ENCODE measurements at places on chromosomes 12 and 14. TPM values are rescaled to one million over a fixed set of nuclear protein-coding genes. Genes with fewer than 3 reads are reported as not detected.

The OR11H12 gene
- polyA plus RNA-seq = not detected

GRCh38 chr14:104553166-104554087 lies 26.1 kb upstream of the C14orf180 start:
- DNase-seq = no peak

DNA sequence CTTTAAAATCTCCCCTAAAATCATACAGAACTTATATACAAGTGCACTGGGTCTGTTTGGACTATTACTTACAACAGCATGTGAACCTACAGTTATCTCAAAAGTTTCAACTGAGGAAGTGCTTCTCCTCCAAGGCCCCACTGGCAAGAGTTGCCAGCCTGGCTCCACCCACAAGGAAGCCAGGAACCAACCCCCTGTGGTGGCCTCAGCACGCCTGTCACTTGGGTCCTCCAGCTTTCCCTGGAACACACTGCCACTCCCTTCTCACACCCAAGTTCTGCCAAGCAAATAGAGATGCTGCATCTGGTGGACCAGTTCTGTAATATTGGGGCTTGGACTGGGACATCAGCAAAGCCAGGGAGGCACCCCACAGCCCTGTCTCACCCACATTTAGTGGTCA lies 115.4 kb downstream of the GCH1 start:
- DNase-seq = no peak

DNA sequence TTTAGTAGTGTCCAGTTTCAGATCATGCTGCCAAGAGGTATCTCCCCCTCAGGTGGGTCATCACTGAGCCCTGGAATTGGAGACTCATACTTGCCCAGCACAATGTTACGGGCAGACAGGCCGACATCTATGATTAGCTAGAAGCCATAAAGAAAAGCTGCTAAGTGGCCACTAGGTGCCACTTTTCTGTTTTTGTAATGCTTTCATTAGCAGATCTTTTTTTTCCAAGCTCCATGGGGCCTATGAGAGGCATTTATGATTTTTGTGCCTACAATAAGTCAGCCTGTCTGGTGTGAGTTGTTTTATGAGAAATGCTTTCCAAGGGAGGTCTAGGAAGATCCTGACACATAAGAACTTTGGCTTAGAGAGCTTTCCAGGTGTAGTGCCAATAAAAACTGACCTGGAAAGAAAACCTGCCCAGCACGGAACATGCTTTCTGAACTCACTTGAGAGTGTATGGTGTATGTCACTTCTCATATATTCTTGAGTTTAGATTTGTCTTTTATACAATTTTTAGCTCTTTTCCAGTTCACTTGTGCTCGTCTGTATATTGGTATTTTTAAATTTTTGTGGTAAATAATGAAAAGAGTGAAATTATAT lies 21.8 kb upstream of the SMCO2 start:
- peak; percentile 48 for DNase-seq

DNA sequence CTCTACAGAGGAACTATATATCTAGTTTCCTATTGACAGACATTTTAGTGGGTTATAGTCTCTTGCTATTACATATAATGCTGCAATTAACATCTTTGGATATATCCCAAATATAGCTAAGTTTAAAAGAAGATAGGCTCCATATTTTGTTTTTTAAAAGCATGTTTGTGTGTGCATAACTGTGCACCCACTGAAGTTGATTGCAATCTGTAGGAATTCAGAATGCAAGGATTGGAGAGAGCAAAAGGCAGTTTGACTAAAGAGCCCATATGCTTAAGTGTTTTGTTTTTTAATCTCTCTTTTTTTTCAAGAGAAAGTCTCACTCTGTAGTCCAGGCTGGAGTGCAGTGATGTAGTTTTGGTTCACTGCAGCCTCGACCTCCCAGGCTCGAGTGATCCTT lies 9.4 kb upstream of the ABCD4 start:
- no peak for DNase-seq

- DNase-seq = no peak
Observed at GRCh38 chr12:68356060-68356695, 24.0 kb upstream of the MDM1 start.

The CLEC7A gene
- 1.9 TPM for polyA plus RNA-seq

GRCh38 chr12:76908303-76909017 lies 29.6 kb upstream of the CSRP2 start:
- DNase-seq = no peak

DNA sequence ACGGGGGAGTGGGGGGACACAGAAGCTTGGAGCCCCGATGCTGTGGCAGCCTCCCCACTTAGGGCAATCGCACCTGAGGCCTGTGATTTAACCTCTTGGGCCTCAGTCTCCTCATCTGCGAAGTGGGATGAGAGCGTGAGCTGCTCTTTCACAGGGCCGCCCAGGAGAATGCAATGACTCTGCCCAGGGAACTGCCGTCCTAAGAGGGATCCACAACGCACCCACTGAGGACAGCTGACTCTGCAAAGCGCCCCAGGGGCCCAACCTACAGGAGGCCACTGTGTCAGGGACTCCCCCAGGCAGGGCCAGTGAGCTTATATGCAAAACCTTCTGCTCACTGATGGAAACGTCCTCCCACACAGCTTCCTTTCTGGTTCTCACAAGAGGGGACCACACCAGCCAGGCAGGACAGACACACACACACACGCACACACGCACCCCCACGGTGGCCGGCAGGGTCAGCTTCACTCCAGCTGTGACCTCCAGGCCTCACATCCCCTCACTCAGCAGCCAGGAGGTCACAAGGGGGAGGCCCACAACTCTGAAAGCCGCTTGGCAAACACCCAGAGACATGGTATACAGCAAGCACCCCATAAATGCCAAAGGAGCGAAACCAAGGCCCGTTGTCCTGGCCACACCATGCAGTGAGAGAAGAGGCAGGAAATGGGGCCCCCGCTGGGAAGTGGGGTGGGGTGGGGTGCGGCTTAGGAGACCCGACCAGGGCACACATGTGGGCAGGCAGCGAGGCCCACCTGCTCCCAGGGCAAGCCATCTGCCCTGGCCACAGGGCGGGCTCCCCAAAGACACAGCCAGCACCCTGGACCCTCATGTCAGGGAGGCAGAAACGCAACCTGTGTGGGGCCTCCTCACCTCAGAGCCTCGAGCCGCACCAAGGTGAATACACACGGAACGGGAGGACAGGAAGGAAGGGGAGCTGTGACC lies 73.3 kb downstream of the NCOR2 start:
- no peak for DNase-seq

The MYF6 gene
- polyA plus RNA-seq = 0.20 TPM

DNA sequence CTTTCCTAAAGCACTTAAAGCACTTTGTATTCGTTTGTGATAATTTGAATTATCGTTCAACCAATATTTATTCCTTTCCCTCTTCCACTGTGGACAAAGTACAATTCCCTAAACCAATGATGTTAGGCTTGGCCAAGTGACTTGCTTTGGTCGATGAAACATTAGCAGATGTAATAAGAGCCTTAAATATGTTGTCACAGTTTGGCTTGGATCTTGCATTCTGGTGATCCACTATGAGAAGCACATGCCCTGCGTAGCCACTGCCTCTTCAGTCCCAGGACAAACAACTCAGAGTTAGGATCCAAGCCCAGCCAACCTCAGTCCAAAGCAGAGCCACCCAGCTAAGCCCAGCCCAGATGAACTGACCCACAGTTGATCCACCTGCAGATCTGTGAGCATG lies 8.4 kb upstream of the C12orf75 start:
- no peak for DNase-seq

- no peak for DNase-seq
Observed at GRCh38 chr12:65882486-65882885, 58.2 kb downstream of the HMGA2 start.

The LALBA gene
- polyA plus RNA-seq = not detected

DNA sequence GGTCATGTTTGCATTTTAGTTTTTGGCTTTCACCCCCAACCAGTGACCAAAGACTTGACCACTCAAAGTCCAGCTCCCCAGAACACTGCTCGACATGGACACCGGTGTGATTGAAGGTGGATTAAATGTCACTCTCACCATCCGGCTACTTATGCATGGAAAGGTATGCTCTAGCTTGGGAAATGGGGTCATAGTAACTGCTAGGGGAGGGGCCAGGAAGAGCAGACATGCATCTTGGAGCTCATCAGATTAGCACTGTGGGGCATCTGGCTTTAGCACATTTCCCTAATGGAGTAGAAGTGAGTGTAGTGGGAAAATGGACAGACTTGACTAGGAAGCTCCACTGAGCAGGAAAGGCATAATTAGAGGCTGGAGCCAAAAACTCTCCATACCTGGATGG lies 2.8 kb downstream of the PCBP2 start:
- no peak for DNase-seq

DNA sequence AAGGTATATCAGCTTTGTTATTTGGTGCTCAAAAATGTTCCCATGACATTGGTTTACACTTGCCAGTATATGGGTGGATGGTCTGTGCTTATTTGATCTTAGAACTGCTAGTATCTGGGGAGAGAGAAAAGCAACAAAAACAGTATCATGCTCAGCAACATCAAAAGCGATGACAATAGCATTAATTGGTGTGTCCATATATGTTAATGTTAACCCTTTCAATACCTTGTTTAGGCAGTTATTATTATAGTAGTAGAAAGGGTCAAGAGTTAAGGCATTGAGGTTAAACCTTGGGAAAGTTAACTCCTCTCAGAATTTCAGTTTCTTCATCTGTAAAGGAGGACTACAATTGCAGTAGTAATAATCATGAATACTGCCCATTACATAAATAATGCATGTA lies 37.4 kb upstream of the SLC38A2 start:
- no peak for DNase-seq

DNA sequence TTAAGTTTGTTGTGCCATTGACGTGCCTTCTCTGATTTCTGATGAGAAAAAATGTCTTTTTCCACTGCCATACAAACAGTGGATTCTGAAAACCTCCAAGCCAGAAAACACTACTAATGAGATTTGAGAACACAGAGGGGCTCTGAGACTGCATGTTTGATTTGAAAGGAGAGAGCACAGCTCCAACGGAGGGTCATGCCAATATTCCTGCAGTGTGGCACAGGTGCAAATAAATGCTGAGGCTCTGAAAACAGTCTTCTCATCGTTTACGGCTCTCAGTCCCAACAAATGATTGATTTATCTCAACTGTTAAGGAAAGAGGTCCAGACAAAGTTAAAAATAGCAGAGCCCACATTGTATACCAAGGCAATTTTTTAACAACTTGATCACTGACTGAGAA lies 128.7 kb downstream of the KCNH5 start:
- no peak for DNase-seq

DNA sequence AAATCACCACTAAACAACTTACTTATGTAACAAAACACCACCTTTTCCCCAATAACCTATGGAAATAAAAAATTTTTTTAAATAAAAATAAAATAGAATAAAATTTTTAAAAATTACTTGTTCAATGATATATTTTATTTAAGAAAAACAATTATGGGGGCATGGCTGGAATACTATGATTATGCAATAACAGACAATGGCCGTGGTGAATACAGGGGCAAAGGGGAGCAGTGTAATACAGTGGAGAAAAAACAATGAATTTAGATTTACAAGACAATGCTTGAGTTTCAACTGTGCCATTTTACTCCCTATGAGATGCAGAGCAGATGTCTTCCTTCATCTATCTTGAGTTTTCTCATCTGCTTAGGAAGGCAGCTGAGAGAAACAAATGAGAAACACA lies 72.9 kb downstream of the BLTP3B start:
- no peak for DNase-seq

DNA sequence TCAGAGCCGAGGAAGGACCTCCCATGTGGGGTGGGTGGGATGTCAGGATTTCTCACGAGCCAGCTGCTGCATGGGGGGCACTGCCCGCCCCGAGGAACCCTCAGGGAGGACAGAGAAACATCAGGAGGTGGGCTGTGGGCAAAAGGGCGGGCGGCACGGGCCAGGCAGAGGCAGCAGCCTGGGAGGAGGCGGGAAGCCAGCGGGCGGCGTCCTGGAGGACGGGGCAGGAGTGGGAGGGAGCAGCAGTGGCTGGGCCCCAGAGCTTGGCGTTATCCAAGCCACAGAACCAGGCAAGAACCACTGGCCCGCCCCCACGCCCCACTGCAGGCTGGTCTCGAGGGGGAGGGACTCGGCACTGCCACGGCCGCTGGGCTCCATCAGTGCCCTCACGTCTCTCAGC lies 2.4 kb downstream of the C14orf180 start:
- no peak for DNase-seq

DNA sequence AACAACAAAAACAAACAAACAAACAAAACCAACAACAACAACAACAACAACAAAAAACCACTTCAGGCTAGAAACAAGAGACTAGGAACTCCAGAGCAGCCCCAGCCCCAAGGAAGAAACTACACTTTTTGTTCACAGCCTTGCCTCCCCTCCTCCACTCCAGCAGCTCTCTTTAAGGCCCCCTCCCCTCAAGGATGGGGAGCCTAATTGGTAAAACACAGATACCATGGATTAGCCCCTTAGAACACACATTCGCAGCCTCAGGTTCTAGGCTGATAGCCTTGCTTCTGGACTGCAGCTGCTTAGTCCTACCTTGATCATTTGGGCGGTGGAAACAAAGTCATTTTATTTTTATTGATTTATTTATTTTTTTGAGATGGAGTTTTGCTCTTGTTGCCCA lies 11.9 kb upstream of the AVIL start:
- no peak for DNase-seq

- no peak for DNase-seq
Observed at GRCh38 chr14:69059658-69060623, 80.8 kb upstream of the ACTN1 start.

DNA sequence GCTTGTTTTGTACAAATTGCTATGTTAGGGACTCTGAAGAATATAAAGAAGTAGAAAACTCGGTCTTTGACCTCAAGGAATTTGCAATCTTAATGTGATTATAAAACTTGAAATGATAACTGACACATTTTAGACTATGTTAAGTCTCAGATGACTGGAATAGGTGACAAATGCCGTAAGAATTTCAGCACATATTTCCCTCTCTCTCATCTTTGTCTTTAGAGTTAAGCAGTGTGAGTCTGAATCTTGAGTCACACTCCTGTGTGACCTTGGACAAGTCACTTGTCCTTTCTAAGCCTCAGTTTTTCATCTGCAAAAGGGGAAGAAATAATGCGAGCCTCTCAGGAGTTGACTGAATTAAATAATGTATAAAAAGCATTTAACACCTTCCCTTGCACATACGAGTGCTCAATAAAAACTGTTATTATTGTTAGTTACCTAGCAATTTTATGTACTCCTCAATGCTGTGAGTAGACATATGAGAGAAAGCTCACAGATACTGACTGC lies 103.7 kb downstream of the DYRK2 start:
- no peak for DNase-seq

- no peak for DNase-seq
Observed at GRCh38 chr12:132726386-132726785, 15.7 kb downstream of the PGAM5 start.

The CD163L1 gene
- polyA plus RNA-seq = 2.3 TPM

The LTBR gene
- polyA plus RNA-seq = 75.1 TPM

DNA sequence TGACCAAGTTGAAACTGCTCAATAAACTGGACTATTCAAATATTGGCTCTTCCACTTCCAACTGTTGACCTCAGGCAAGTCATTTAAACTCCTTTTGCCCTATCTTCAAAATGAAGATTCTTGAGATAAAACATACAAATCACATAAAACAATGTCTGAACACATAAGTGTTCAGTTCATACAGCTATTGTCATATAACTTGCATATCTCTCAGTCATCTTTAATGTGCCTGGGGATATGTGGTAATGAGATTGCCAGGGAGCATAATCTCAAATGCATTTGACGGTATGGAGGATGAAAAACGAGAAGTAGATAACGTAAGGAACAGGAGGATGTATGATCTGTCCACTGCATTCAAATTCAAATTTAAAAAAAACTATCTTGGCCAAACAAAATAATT lies 237.0 kb upstream of the DIO2 start:
- DNase-seq = no peak

The RNASE8 gene
- not detected for polyA plus RNA-seq

All from renal pelvis (tissue), 12 donors.